Activated T-helper 9 cell treated with anti-CD3 and anti-CD28 coated beads, Interleukin-2, amount 50 U/mL, for 16 hours (primary cell): ENCODE measurements at places on chromosomes 3 and 15.

DNA sequence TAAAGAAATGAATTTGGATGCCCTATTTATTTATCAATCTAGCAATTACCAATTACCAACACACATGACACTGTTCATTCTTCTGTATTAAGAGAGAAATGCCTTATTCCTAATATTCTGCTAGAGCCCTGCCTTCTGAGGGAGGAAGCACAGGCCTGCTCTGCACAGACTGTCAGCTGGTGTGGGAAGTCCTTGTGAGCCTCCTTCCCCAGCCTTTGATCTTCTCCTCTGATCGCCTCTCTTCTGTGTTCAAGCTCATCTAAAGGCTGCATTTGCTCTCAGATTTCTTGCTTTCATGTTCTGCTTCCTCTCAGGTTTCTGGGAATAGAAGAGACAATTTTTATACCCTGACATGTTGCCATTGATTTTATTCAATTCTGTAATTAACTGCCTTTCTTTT, 290.6 kb upstream of the UMPS start:
- DNase-seq: no peak

DNA sequence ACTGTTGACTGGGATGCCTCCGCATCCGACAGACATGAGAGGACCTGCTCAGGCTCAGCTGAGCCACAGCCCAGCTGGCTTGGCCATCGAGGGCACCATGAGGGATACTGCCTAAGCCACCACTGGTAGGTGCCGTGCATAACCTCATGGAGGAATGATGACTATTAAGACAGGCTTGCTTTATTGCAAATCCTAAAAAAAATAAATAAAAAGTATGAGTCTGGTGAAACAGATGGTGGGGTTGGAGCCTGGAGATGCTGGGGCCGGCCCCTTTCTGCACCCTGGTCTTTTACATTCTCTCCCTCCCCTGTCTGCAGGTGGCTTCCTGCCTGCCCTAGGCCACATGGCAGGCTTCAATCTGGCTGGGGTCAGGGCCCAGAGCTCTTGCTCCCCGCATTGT, 24.0 kb upstream of the RAD18 start:
- no peak for DNase-seq

DNA sequence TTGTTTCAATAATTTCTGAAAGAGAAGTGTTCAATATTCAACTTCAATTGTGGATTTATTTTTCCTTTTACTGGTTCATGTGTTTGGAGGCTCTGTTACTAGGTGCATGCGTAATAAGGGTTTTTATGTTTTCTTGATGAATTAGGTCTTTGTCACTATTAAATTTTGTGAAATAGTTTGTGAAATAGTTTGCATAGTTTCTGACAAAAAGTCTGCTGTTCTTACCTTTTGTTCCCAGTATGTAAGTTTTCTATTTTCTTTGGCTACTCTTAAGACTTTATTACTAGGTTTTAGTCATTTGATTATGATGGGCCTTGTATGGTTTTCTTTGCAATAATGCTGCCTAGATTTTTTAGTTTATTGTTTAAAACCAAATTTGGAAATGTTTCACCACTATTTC, 38.0 kb downstream of the MEF2A start:
- DNase-seq: no peak

- no peak for DNase-seq
Observed at GRCh38 chr3:123340336-123340735, 108.6 kb downstream of the ADCY5 start.

DNA sequence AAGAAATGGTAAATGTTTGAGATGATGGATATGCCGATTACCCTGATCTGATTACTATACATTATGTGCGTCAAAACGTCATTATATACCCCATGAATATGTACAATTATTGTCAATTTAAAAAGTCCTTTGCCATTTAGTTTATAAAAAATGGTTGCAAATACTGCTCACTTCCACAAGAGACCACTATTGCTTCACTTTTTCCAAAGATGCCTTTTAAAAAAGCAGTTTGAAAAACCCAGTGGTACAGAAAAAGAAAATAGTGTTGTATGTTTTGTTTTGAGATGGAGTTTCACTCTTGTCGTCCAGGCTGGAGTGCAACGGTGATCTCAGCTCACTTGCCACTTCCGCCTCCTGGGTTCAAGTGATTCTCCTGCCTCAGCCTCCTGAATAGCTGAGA, 39.3 kb downstream of the EDEM1 start:
- no peak for DNase-seq

- no peak for DNase-seq
Observed at GRCh38 chr3:13353936-13354542, 66.1 kb downstream of the NUP210 start.

DNA sequence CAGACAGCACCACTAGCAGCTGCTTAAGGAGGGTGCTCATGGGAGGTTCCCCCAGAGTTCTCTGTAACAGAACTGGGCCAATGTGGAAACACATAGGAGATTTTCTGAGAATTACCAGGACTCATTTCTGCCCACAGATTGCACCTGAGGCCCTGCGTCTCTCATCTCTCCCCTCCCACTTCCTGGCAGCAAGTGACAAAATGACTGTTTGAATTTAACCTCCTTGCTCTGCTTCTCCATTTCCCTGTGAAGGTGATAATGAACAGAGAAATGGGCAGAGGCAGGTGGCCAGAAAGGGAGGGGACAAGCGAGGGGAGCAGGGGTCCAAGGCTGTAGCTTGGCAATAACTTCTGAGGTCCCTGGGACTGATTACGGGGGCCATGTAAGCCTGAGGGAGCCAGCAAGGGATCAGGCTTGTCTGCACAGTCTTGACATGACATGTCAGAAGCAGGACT, 8.0 kb downstream of the EPHB1 start:
- DNase-seq: no peak

DNA sequence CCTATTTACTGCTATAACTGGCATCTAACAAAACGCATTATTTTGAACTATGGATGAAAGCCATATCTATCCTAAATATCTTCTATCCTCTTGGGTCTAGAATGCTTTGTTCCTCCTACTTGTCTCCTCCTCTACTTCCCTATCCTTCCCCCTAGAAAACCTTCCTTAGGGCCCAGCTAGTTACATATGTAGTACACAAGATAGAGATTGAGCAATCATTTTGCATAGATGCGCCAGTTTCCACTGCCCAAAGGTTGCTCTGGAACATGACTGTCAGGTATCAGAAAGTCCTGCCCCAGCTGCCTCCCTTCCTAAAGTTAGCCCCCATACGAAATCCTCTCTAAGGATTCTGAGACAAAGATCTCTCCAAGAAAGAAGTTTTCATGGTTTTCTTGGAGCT, 55.1 kb downstream of the GPR160 start:
- DNase-seq: no peak
